Upper lobe of right lung (tissue), 1 donor: ENCODE measurements at places on chromosomes 1 and 21. TPM values are rescaled to one million over a fixed set of nuclear protein-coding genes. Genes with fewer than 3 reads are reported as not detected.

- no peak overlapping the region for H3K4me3 ChIP-seq
- no peak overlapping the region for H3K27ac ChIP-seq
- H3K4me1 ChIP-seq, result peaks cover 19% of the 10 kb centered on the region
- no peaks in the 10 kb centered on the region for H3K27me3 ChIP-seq
Observed at GRCh38 chr1:111213412-111213811, 13.0 kb upstream of the DENND2D start.

The KPRP gene
- total RNA-seq, result not detected

GRCh38 chr21:31665397-31665796 lies 5.9 kb downstream of the SOD1 start:
- H3K4me3 ChIP-seq, result no peak overlapping the region
- peaks cover 24% of the 10 kb centered on the region for H3K4me1 ChIP-seq
- DNase-seq, result no peak
- H3K36me3 ChIP-seq, result peaks cover 65% of the 10 kb centered on the region

GRCh38 chr1:180888870-180889269 lies 23.8 kb upstream of the KIAA1614 start:
- no peaks in the 10 kb centered on the region for H3K27me3 ChIP-seq
- peaks cover 12% of the 10 kb centered on the region for H3K36me3 ChIP-seq
- no peak for DNase-seq
- no peak overlapping the region for H3K4me3 ChIP-seq
- no peak overlapping the region for H3K27ac ChIP-seq

DNA sequence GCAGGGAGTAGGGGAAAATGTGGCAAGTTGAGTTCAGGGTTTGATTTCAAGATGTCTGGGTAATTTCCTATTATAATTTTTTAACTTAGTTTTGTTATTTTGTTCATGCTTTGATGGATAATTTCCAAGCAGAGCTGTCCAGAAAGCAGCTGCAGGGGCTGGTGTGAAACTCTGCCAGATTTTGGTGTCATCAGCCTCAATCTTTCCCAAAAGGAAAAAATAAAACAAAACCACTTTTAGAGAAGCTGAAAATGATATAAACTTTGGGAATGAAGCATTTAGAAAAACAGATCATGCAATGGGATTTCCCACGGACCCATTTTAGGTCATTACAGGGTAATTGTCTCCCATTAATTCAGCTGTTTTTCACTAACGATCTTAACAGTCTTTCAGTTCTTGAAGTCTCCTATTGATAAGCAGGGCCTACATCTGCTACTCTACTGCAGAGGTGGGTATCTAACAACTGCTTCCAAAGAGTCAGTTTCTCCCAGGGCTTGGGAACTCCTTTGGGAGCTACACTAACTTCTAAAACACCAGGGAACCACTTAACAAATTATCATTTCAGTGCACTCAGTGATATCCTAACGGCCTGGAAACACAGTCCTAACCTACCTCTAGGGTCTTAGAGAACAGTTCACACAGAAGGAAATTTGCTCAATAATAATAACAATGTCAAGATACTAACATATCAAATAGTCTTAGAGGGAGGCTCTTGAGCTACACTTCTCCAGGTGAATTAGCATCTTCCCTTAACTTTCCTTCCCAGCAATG lies 12.3 kb downstream of the ZNF436 start:
- H3K36me3 ChIP-seq, result peaks cover 16% of the 10 kb centered on the region
- H3K27ac ChIP-seq, result peak overlapping the region; percentile 17
- no peak overlapping the region for H3K4me3 ChIP-seq

The GIPC2 gene
- 4.1 TPM for total RNA-seq

DNA sequence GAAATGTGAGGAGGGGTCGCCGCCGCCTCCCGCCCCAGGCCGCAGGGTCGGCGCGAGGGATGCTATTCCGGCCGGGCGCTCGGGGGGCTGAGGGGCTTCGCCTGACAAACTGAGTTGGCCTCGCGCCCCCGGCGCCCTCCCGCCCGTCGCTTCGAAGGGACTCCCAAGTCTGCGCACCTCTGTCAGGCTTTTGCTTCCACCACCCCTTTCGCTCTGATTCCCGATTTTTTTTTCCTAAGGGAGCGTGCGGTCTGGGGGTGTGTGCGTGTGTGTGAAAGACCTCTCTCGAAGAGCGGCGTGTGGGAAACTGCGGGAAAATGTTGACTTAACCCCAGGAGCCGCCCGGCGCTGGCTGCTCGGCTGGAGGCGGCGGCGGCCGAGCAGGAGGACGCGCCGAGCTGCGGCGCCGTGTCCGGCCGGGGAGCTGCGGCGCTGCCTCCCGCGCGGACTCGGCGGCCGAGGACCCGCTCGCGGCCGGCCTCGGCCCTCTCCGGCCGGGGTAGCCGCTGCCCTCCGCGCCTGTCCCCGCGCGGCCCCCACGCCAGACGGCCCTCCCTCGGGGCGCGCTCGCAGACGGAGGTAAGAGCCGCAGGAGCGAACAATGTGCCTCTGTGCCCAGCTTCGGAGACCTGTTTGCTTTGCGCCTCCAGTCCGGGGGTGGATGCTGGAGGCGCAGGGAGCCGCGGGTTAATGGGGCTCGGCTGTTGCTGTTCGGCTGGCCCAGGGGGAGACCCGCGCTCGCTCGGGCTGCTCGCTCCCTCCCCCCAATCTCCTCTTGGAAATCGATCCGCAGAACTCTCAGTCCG lies 1.1 kb downstream of the ADGRL2 start:
- H3K4me1 ChIP-seq, result no peaks in the 10 kb centered on the region
- peaks cover 23% of the 10 kb centered on the region for H3K27me3 ChIP-seq
- DNase-seq, result peak; percentile 67

The OR2T2 gene
- not detected for total RNA-seq

- H3K36me3 ChIP-seq, result peaks cover 99% of the 10 kb centered on the region
- no peak overlapping the region for H3K4me3 ChIP-seq
- no peak for DNase-seq
- no peaks in the 10 kb centered on the region for H3K27me3 ChIP-seq
Observed at GRCh38 chr1:154170547-154171222, 15.8 kb upstream of the NUP210L start.

- no peak overlapping the region for H3K27ac ChIP-seq
- H3K4me1 ChIP-seq, result no peaks in the 10 kb centered on the region
- no peak overlapping the region for H3K4me3 ChIP-seq
- H3K27me3 ChIP-seq, result no peaks in the 10 kb centered on the region
Observed at GRCh38 chr1:211305044-211305443, 21.6 kb upstream of the TRAF5 start.

GRCh38 chr1:151976858-151977257 lies 16.8 kb downstream of the S100A10 start:
- H3K4me3 ChIP-seq, result no peak overlapping the region
- H3K27me3 ChIP-seq, result no peaks in the 10 kb centered on the region
- H3K4me1 ChIP-seq, result peaks cover 12% of the 10 kb centered on the region
- peaks cover 14% of the 10 kb centered on the region for H3K36me3 ChIP-seq
- DNase-seq, result no peak

GRCh38 chr21:25647647-25648046 lies 8.6 kb downstream of the JAM2 start:
- H3K4me3 ChIP-seq, result no peak overlapping the region
- no peaks in the 10 kb centered on the region for H3K36me3 ChIP-seq
- H3K27ac ChIP-seq, result no peak overlapping the region
- H3K27me3 ChIP-seq, result no peaks in the 10 kb centered on the region

The ALG14 gene
- total RNA-seq, result 3.4 TPM

DNA sequence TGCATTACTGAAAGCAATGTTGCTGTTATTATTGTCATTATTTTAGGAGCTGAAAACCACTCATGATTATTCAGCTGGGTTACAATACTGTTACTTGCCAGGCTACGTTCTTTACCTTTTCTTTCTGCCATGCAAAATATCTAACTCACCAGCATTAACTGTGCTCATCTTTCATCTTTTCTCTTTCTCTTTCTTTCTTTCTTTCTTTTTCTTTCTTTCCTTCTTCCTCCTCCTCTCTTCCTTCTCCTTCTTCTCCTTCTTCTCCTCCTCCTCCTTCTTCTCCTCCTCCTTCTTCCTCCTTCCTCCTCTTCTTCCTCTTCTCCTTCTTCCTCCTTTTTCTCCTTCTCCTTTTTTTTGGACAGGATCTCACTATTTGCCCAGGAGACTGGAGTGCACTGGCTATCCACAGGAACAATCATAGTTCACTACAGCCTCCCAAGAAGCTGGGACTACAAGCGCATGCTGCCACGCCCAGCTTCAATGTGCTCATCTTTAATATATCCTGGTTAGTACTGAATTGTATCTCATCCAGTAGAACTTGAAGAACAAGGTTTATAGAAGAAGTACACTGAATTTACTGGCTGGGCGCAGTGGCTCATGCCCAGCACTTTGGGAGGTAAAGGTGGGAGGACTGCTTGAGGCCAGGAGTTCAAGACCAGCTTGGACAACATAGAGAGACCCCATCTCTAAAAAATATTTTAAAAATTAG lies 6.9 kb upstream of the ZMYM4 start:
- H3K4me1 ChIP-seq, result peaks cover 12% of the 10 kb centered on the region
- no peaks in the 10 kb centered on the region for H3K27me3 ChIP-seq
- no peak overlapping the region for H3K27ac ChIP-seq
- DNase-seq, result no peak
- H3K36me3 ChIP-seq, result no peaks in the 10 kb centered on the region

DNA sequence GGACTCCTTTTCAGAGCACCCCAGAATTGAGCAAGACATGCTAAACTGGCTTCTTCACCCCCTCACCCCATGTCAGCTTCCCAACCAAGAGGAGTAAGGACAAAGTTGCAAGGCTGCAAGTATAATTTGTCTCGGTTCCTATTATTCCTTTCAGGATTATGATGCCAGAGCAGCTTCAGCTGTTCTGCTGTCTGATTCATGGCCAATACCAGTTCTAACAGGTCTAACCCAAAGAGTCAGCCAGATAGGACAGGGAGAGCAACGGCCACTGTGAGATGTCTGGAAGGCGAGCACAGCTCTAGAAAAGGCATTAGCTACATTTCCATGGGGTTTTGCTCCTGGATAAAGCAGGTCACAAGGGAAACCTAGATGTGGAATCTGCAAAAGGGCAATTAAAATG lies 53.3 kb upstream of the HOOK1 start:
- no peak for DNase-seq
- no peak overlapping the region for H3K27ac ChIP-seq
- peaks cover 4% of the 10 kb centered on the region for H3K36me3 ChIP-seq
- H3K27me3 ChIP-seq, result no peaks in the 10 kb centered on the region

GRCh38 chr1:183110326-183110880 lies 75.7 kb upstream of the LAMC2 start:
- no peaks in the 10 kb centered on the region for H3K4me1 ChIP-seq
- no peaks in the 10 kb centered on the region for H3K27me3 ChIP-seq
- H3K36me3 ChIP-seq, result peaks cover 21% of the 10 kb centered on the region
- H3K27ac ChIP-seq, result no peak overlapping the region

GRCh38 chr1:17948594-17948993 lies 159.0 kb upstream of the IGSF21 start:
- H3K27me3 ChIP-seq, result peaks cover 17% of the 10 kb centered on the region
- no peak overlapping the region for H3K27ac ChIP-seq
- H3K36me3 ChIP-seq, result no peaks in the 10 kb centered on the region
- H3K4me3 ChIP-seq, result no peak overlapping the region
- DNase-seq, result no peak

The ERMAP gene
- 18.2 TPM for total RNA-seq

GRCh38 chr1:3879787-3880428 lies 20.2 kb downstream of the C1orf174 start:
- peaks cover 28% of the 10 kb centered on the region for H3K36me3 ChIP-seq
- no peak overlapping the region for H3K27ac ChIP-seq
- no peaks in the 10 kb centered on the region for H3K27me3 ChIP-seq
- no peaks in the 10 kb centered on the region for H3K4me1 ChIP-seq
- no peak overlapping the region for H3K4me3 ChIP-seq

DNA sequence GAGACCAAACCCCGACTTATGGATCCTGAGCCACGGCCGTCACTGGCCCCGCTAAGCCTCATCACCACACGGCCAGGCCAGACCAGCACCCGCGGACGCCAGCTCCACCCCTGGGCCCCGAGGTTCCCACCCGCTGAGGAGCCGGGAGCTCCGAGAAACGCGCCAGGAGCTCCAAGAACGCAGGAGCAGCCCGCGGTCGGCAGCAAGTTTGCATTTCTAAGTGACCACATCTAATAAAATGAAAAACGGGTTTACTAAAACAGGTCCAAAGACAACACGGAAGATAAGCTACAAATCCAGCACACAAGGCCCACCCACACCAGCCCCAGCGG lies 8.1 kb upstream of the C1QTNF12 start:
- no peak overlapping the region for H3K27ac ChIP-seq
- H3K4me1 ChIP-seq, result no peaks in the 10 kb centered on the region
- H3K27me3 ChIP-seq, result no peaks in the 10 kb centered on the region
- no peak for DNase-seq

DNA sequence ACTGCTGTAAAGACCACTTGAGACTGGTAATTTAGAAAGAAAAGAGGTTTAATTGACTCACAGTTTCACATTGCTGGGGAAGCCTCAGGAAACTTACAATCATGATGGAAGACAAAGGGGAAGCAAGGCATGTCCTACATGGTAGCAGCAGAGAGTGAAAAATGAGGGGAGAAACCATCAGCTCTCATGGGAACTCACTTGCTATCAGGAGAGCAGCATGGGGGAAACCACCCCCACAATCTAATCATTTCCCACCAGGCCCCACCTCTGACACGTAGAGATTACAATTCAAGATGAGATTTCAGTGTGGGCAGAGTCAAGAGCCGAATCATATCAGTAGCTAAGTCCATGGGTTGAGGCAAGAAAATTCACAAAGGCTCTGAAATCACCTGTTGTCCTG lies 23.8 kb upstream of the LYPD8 start:
- no peak for DNase-seq
- H3K4me3 ChIP-seq, result no peak overlapping the region
- H3K27ac ChIP-seq, result no peak overlapping the region

GRCh38 chr1:163914785-163915413 lies 593.1 kb downstream of the NUF2 start:
- no peak overlapping the region for H3K27ac ChIP-seq
- H3K4me3 ChIP-seq, result no peak overlapping the region
- no peak for DNase-seq
- H3K27me3 ChIP-seq, result no peaks in the 10 kb centered on the region

DNA sequence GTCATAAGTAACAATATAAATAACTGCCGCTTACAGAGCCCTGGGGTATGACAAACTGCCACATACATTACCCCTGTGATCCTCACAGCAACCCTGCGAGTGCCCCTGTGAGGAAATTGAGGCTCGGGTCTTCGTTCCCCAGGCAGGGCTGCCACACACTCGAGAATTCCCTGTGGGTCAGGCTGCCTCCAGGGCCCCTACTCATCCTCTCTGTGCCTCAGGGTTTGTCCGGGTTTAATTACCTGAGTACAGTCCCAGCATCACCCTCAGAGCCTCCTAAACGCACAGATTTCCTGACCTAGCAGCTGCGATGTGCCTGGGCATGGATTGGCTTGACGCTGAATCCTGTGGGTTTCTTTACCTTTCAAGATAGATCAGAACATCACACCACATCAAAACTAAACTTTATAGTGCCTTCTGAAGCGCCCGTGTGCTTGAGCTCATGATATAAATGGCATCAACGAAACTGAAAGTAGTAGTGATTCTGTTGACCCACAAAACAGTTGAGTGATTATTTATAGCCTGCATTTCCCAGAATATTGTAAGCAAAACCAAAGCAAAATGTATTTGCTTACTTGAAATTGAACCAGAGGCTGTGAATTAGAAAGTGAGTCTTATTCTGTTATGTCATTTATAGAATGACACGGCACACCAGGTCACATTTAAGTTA lies 14.0 kb downstream of the SLC37A1 start:
- peak overlapping the region; percentile 23 for H3K4me3 ChIP-seq
- peaks cover 8% of the 10 kb centered on the region for H3K36me3 ChIP-seq
- peak overlapping the region; percentile 56 for H3K27ac ChIP-seq
- peaks cover 63% of the 10 kb centered on the region for H3K4me1 ChIP-seq

The FYB2 gene
- total RNA-seq, result 1.7 TPM
